Stimulated activated CD4-positive, alpha-beta T cell treated with anti-CD3 and anti-CD28 coated beads, TNF-alpha, amount 100 ng/mL, for 1 hour (primary cell): ENCODE measurements at places on chromosomes 2 and 18.

GRCh38 chr2:233686928-233687327 is 5.2 kb downstream of the UGT1A7 start:
- no peak for DNase-seq

- no peak for DNase-seq
Measured at GRCh38 chr18:22152093-22152492, 17.3 kb upstream of the GATA6 start.

DNA sequence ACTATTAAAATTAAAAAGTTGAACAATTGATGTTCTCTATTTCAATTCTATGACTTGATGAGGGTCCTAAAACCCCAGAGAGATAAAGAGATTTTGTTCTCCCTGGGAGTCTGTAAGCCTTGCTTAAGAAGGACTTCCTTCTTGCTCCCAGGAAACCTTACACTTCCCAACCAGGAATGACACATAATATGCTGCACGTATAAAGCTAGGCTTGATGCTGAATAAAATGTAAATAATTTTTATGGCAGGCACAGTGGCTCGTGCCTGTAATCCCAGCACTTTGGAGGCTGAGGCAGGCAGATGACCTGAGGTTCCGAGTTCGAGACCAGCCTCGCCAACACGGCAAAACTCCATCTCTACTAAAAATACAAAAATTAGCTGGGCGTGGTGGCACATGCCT is 27.8 kb downstream of the SPIRE1 start:
- no peak for DNase-seq

DNA sequence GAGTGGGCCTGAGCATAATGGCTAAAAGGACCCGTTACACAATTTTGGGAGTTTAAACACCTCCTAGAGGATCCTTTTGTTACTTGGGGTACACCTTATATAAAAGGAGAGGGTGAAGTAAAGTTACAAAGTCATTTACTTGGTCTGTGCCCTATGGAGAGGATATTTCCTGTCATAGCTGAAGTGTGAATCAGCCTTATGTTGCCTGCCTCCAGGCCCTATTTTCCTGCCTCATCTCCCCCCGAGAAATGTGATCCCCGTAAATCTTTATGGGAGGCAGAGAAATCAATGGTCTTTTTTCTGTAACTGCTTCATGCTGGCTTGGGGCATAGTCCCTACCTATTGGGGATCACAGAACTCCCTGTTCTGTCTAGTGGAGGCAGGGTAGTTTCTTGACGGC is 906.6 kb downstream of the DSC3 start:
- no peak for DNase-seq

- DNase-seq, result no peak
Measured at GRCh38 chr2:24122366-24123194, 554 bp downstream of the PFN4 start.

DNA sequence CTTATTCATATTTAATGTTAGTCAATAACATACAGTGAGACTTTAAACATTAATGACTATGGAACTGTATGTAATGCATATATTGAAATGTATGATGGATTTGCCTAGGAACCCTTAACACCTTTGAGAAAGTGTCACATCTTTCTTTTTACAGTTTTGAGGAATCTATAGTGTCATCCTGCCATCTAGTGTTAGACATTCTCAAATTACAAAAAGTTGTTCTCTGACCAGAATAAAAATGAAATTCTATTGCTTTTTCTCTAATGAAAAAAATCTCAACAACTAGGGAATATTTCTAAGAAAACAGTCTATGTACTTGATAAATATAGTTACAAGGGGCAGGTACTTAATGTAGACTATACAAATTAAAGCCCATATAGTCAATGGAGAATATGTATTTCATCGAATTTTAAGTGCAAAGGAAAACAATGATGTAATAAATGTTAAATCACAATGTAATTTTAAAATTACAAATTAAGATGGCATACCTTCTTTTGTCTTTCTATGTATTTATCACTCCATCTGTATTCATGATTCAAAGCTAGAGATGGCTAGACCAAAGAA is 5.1 kb upstream of the CALCRL start:
- DNase-seq, result no peak

- DNase-seq, result no peak
Measured at GRCh38 chr2:68124321-68124720, 33.4 kb upstream of the PNO1 start.

DNA sequence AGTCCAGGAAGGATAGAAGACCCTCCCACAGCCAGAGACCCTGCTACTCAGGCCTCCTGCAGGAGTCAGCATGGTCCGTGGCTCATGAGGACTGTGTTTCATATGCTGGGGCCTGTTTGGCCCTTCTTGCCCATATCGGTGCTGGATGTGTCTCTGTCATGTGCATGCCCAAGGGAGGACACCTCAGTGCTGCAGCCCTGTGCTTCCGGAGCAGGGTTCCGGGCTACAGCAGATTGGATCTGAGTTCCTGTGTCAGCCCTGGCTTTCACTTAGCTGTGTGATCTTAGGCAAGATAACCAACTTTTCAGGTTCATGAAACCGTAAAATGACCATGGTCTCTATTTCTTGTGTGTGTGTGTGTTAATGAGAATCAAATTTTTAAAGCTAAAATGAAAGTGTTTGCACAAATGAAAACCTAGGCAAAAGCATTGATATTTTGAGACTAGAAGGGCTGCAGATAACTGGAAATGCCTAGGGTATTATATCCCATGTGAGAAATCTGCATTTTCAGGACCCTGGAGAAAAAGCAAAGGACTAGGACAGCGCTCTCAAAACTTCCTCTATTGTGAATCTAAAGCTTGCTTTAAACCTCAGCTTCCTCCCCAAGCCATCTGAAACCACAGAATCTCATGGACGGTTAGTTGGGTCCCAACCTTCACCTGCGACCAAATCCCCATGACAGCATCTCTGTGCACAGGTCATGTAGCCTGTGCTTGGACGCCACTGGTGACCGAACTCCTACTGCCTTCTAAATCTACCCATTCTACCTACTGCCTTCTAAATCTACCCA is 58.8 kb upstream of the CAPN13 start:
- DNase-seq, result no peak

- no peak for DNase-seq
Measured at GRCh38 chr2:9211496-9211895, 4.9 kb downstream of the ASAP2 start.

DNA sequence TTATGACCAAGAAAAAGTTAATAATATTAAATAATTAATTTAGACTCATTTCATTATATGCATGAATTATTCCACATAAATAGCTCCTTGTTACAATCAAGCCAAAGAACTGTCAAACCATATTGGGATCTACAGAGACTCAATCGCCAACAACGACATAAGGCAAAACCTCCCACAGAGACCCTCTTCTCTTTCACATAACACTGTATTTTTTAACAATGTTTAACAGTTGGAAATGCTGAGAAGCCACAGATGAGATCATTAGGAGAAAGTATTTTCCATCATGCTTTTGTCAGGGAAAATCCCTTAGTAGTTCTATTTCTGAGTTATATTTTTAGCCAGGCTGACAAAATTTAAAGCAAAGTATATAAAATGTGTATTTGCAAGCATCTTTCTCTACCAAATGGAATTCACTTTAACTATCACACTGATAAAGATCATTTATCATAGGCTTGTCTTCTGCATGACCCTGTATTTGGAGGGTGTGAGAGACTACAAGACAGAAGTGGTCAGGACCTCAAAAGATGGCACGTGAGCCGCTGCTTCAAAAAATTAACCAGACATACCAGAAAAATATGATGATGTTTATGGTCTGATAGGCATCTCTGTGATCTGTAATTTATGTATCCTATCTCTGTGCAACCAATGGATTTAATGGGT is 383.8 kb downstream of the NRXN1 start:
- DNase-seq, result no peak

- DNase-seq, result no peak
Measured at GRCh38 chr18:7758764-7759163, 191.6 kb downstream of the PTPRM start.

GRCh38 chr2:127685410-127686080 is 10.2 kb upstream of the LIMS2 start:
- no peak for DNase-seq

DNA sequence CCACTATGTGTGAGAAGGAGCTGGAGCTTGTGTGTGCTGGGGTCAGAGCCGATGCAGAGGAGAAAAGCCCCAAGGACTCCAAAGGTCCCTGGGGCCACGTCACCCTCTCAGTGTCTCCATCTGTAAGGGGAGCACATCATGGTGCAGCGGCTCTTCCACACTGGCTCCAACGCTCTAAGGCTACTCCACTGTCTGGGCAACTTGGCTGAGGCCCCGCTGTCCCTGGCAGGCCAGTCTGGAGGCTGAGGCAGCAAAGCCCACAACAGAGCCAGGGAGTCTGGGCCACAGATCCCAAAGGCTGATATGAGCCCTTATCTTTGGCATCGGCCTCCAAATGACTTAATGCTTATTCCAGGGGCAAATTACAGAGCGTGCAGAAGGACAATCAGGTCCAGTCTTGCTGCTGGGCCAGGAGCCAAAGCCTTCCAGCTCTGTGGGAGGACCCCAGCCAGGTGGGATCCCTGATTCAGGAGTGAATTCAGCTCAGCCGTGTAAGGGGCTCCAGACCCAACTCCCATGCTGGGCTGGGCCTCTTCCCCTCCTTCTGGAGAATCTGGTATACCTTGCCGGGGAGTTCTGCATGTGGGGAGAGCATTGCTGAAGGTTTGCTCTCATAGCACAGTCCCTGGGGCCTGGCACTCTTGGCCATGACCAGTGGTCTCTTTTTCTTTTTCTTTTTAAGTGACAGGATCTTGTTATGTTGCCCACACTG is 1.8 kb upstream of the DUSP2 start:
- DNase-seq, result no peak

DNA sequence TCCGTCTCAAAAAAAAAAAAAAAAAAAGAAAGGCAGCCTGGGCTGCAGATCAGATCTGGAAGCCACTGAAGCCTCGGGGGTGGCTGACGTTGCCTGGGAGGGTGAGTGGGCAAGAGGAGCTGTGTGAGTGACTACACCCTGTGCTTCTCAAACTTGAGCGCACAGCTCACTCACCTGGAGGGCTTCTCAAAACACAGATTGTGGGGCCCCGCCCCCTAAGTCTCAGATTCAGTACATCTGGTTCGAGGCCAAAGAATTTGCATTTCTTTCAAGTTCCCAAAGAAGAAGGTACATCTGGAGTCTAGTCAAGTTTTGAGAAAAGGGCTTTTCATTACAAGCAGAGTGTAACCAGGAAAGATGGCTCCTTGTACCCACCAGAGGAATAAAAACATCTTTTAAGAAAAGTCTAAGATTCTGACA is 97.7 kb upstream of the CAB39 start:
- DNase-seq, result peak; percentile 31

DNA sequence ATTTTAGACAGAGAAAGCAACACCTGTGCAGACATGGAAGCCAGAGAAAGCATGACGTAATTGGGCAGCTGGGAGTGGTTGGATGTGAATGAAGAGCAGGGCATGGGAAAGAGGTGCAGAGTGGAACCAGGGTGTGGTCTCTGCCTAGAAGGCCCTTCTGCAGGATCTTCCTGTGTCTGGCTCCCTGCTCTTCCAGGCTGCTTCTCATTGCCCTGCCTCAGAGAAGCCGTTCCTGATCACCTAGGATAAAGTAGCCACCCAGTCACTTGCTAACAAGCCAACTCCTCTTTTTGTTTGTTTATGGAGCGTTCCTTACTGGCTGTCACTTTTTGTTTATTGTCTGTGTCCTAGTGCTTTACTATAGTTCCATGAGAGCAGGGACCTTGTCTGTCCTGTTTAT is 28.5 kb downstream of the GALNT1 start:
- DNase-seq, result no peak
